ENCODE measurements at places on chromosomes 7 and 10.

DNA sequence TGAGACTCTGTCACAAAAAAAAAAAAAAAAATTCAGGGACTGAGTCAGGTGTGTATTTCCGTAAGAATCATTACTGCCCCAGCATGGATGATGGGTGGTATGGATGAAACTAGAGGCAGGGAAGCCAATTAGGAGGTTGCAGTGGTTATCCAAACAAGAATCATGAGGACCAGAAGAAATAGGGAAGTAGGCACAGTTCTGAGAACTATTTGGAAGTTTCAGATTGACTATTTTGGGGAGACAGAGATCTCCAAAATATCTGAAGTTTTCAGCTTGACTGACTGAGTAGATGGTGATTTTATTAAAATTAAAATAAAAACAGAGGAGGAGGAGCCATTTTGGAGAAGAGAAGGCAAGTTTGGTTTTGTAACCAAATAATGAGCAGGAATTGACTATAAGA lies 119.4 kb upstream of the NRBF2 start:
- DNase-seq = no peak
- no peak overlapping the region for H3K4me3 ChIP-seq
- no peaks in the 10 kb centered on the region for H3K4me1 ChIP-seq
- no peaks in the 10 kb centered on the region for H3K27me3 ChIP-seq

DNA sequence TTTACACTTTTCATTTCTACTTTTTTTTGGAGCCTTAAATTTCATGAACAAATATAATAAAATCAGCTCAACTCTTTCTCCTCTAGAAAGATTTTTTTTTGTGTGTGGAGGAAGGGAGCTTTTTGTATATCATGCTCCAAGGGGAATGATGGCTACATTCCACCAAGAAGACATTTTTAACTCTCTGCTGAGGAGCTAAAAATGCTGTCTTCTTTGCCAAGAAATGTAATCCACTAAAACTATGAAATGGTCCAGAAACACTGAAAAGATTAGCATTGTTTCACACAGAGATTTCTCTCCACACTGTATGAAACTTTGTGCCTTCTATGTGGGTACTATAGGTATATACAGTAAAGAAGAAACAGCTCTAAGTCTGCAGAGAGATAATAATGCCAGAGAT lies 74.1 kb upstream of the ANK3 start:
- no peak for DNase-seq
- H3K4me1 ChIP-seq = no peaks in the 10 kb centered on the region
- H3K27me3 ChIP-seq = no peaks in the 10 kb centered on the region
- H3K36me3 ChIP-seq = no peaks in the 10 kb centered on the region
- no peak overlapping the region for H3K4me3 ChIP-seq

DNA sequence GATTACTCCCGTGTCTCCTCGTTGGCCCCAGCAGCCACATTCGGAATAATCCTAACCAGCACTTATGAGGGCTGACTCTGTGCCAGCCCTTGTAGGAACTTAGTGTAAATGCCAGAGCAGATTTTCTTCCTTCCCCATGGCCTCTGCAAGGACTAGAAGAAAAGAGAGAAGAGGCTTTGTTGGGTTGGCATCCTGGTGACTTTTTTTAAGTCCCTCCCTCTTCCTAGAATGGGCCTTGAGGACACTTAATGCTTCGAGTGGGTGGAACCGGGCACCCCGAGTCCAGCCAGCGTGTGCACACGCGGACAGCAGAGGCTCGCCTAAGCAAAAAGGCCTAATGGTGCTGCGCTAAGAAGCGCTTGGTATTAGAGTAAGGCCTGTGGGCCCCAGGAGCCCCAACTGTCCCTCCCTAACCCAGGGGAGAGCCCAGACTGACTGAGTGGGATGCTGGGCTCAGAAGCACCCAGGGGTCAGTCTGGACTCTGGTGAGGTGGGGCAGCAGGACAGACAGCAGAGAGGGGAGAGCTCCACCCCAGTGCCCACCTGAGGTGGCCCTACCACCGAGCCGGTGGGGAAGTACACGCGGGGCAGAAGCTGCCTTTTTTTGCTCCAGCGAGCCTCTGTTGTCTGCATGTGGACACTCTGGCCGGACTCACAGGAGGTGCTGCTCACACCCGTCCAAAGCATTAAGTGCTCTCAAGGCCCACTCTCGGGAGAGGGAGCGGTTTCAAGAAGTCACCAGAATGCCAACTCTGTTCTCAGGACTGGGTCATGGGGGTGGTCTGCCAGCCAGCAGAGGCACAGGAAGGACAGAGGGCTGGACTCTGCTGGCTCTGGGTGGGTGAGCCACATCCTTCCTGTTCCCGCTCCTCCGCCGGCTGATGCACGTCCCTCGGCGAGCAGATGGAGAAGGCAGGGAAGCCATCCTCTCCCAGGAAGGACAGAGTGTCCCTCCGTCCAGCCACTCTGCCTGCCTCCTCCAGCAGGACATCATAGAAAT lies 12.5 kb downstream of the ITPRIP start:
- H3K27me3 ChIP-seq = no peaks in the 10 kb centered on the region
- H3K36me3 ChIP-seq = no peaks in the 10 kb centered on the region
- H3K27ac ChIP-seq = peak overlapping the region; percentile 4

GRCh38 chr7:54946764-54947163 lies 72.1 kb upstream of the EGFR start:
- DNase-seq = no peak
- H3K27ac ChIP-seq = no peak overlapping the region
- no peaks in the 10 kb centered on the region for H3K4me1 ChIP-seq
- H3K36me3 ChIP-seq = no peaks in the 10 kb centered on the region
- no peak overlapping the region for H3K4me3 ChIP-seq

DNA sequence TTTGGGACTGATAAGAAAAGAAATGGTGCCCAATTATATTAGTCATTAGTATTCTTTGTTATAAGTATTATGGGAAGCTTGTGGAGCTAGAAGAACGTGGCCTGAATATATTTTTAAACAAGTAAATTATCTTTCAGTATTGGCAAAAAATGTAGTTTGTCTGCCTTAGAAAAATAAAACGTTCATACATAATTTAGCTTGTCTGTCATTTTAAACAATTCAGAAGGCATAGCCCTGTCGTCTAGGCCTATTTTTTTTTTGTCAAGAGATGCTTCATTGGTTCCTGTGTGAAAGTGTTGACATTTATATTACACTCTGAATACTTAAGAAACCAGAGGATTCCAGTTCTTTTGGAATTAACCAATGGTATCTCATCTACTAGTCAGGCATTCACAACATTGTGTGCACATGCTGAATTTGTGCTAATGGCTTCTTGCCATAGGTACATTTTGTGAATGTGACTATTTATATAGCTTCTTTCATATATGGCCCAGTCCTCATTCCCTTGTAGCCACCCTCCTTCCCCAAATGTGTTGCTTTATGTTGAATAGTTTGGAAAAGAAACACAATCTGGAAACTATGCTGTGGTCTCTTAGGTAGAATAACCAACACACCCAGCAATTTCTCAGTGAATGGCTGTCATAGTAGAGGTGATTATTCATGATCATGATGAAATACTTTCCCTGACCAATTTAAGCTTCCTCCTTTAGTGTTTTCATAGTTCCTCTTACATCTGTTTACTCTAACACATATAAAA lies 435.8 kb downstream of the EXOC4 start:
- H3K36me3 ChIP-seq = no peaks in the 10 kb centered on the region
- no peak overlapping the region for H3K4me3 ChIP-seq
- DNase-seq = no peak
- H3K4me1 ChIP-seq = no peaks in the 10 kb centered on the region
- H3K27me3 ChIP-seq = no peaks in the 10 kb centered on the region

- H3K27ac ChIP-seq = peak overlapping the region; percentile 97
- no peaks in the 10 kb centered on the region for H3K36me3 ChIP-seq
- peak; percentile 63 for DNase-seq
- H3K4me3 ChIP-seq = peak overlapping the region; percentile 33
- no peaks in the 10 kb centered on the region for H3K27me3 ChIP-seq
These were observed 10.7 kb downstream of the ESYT2 start for GRCh38 chr7:158818325-158819213.

- H3K36me3 ChIP-seq = no peaks in the 10 kb centered on the region
- DNase-seq = no peak
- H3K4me3 ChIP-seq = no peak overlapping the region
These were observed 20.2 kb upstream of the MYL7 start for GRCh38 chr7:44161371-44161770.

GRCh38 chr10:119025776-119026175 lies 3.7 kb upstream of the NANOS1 start:
- H3K27me3 ChIP-seq = no peaks in the 10 kb centered on the region
- H3K27ac ChIP-seq = peak overlapping the region; percentile 6
- H3K36me3 ChIP-seq = no peaks in the 10 kb centered on the region
- no peak overlapping the region for H3K4me3 ChIP-seq

- DNase-seq = no peak
- H3K4me3 ChIP-seq = no peak overlapping the region
- H3K27ac ChIP-seq = no peak overlapping the region
These were observed 117.5 kb downstream of the CAMK1D start for GRCh38 chr10:12466704-12467305.

DNA sequence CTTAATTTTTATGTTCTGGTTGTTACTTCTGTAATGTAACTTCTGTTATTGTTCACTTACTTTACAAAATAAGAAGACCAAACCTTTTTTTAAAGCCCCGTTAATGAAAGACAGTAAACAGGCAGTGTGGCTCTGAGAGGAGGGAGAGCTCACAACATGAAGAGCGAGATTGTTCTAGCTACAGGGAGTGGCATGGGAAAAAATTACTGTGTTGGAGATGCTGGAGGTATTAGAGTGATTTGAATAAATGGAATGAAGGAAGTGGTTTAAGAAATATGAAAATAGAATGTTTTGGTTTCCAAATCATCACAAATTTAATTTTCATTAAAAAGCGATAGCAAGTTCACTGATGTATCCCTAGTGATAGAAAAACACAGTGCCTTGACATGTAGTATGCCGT lies 31.8 kb downstream of the REEP3 start:
- no peak overlapping the region for H3K27ac ChIP-seq
- H3K4me1 ChIP-seq = no peaks in the 10 kb centered on the region
- H3K27me3 ChIP-seq = no peaks in the 10 kb centered on the region
- no peaks in the 10 kb centered on the region for H3K36me3 ChIP-seq
- no peak overlapping the region for H3K4me3 ChIP-seq

DNA sequence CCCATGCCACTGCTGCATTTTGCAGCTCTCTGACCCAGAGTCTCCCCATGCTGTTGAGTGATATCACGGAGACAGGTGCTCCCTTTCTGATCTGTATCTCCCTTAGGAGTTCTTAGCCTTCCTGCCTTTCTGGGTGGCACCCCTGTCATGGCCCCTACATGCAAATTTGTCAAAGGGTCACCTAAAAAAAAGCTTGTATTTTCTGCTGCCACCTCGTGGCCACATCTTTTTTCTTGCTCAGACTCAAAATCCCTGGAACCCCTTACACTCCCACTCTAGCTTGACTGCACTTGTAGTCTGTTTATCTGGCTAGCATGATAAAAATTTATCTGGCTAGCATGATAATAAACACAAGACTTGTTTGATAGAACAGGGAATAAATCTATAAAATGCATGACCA lies 809.1 kb downstream of the SORCS1 start:
- DNase-seq = no peak
- H3K4me3 ChIP-seq = no peak overlapping the region
- no peaks in the 10 kb centered on the region for H3K27me3 ChIP-seq

DNA sequence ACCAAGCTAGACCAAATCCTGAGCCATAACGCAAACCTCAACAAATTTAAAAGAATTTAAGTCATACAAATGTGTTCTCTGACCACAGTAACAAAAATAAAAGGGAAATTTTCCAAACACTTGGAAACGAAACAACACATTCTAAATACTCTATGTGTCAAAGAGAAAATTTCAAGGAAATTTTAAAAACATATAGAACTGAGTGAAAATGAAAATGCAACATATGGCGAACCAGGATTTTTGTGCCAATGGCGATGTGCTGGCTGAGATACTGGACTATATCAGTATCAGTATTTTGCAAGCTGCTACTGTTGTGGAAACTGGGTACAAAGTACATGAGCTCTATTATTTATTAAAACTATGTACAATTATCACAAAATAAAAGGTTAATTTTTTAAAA lies 34.1 kb downstream of the KNDC1 start:
- DNase-seq = no peak
- H3K27ac ChIP-seq = no peak overlapping the region
- H3K27me3 ChIP-seq = no peaks in the 10 kb centered on the region

DNA sequence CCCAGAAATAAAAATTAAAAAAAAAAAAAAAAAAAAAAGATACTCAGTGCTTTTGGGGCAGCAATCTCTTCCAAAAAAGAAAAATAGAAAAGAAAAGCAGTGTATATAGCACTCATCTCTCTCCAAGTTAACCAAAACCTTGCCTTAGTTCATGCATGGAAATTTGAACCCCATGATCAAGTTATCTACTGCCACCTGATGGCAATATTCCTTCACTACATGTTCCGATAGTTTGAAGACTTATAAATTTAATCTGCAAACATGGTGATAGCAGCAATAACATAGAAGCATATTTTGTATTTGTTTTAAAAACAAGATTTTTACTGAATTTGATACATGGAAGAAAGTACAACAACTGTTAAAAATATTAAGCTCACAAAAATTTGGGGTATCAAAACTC lies 48.6 kb upstream of the SLIT1 start:
- peaks cover 12% of the 10 kb centered on the region for H3K36me3 ChIP-seq
- H3K27ac ChIP-seq = no peak overlapping the region
- DNase-seq = no peak
- H3K4me1 ChIP-seq = no peaks in the 10 kb centered on the region
- no peak overlapping the region for H3K4me3 ChIP-seq

GRCh38 chr7:112060625-112061024 lies 145.6 kb downstream of the DOCK4 start:
- H3K27ac ChIP-seq = no peak overlapping the region
- DNase-seq = no peak
- no peaks in the 10 kb centered on the region for H3K27me3 ChIP-seq
- H3K4me1 ChIP-seq = no peaks in the 10 kb centered on the region

DNA sequence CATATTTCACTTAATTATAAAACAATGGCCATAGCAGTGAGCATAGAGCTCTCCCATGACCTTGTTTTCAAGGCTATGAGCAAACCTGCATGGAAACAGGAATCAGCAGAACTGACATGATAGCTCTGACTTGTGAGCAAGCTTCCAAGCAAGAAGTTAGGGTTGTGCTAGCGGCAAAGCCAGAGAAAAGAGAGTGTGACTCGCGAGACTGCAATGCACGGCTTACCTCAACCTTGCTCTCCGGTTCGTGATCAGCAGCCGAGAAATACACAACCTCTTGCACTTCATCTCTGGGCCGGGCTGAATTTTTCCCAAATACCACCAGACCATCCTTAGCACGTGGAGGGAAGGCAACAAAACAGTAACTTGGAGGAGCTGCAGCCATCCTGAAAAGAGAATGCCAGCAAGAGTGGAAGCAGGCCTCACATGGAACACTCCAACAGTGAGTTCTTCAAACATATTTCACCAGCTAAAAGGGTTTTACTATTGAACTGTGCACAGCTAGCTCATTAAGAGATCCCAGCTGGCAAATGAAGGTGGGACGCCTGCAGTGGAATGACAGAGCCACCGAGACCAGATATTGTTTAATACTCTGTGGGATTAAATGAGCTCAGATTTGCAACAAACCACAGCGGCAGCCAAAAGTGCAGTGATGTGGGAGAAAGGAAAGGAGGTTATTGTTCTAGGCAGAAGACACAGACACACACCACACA lies 20.8 kb downstream of the SCRN1 start:
- no peaks in the 10 kb centered on the region for H3K4me1 ChIP-seq
- no peaks in the 10 kb centered on the region for H3K36me3 ChIP-seq
- H3K4me3 ChIP-seq = no peak overlapping the region
- H3K27me3 ChIP-seq = no peaks in the 10 kb centered on the region
- H3K27ac ChIP-seq = no peak overlapping the region
